ENCODE measurements at places on chromosomes 7 and 10.

DNA sequence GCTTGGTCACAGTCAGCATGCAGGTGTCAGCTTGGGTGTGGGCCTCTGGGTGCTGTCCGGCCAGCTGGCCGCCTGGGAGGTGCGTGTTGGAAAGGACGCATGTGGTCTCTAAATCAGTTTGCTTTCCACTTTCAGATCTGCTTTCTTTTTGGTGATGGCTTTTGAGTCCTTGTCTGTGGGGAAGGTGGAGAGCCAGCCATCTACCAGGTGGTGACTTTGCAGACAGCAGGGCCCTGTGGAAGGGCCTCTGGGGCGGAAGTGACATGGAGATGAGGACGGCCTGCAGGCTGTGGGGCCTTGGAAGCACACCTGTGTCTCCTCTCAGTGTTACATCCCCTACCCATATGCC, 59.4 kb downstream of the WDR37 start:
- no peak for DNase-seq

DNA sequence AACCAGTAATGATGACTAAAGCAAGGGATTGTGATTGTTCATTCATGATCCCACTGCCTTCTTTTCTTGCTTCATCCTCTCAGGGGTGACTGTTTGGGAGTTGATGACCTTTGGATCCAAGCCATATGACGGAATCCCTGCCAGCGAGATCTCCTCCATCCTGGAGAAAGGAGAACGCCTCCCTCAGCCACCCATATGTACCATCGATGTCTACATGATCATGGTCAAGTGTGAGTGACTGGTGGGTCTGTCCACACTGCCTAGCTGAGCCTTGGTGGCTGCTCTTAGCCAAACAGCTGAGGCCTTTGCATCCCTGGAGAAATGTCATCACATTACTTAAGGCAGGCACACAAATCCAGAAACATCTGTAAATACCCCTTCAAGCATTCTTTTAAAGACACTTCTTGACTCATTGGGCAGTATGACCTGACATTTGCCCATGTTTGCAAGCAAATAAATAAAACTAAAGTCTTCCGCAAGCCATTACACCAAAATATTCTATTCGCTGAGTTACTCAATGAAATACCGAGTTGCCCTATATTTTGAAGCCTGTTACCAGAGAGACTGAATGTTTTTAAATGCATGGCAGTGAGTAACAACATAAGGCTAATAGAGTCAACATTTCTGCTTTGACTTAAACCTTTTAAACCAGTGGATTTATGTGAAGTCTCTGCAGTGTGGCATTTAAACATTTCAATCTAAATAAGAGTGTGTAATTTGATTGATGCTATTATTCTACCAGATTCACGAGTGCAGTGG, 166.3 kb upstream of the LANCL2 start:
- no peak for DNase-seq

DNA sequence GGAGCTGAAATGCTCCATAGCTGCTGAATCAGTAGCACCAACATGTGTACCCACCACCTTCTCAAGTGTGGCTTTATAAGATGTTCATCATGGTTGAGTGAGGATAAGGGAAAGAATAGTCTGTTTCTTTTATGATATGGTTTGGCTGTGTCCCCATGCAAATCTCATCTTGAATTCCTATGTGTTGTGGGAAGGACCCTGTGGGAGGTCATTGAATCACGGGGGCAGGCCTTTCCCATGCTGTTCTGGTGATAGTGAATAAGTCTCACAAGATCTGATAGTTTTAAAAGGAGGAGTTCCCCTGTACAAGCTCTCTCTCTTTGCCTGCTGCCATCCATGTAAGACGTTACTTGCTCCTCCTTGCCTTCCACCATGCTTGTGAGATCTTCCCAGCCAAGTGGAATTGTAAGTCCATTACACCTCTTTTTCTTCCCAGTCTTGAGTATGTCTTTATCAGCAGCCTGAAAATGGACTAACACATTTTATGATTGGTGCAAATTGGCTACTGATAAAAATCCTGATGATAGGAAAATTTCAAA, 799.9 kb downstream of the TNS3 start:
- no peak for DNase-seq

GRCh38 chr10:90741926-90742565, 115.8 kb downstream of the HTR7 start:
- no peak for DNase-seq

DNA sequence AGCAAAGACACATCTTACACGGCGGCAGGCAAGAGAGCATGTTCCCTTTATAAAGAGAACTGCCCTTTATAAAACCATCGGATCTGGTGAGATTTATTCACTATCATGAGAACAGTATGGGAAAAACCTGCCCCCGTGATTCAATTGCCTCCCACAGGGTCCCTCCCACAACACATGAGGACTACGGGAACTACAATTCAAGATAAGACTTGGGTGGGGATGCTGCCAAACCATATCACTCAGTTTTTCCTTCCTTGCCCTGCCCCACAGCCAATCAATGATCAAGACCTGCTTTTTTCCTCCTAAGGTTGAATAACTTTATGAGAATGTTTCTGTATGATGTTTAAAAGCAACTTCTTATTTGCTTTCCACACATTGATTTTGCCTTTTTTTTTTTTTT, 3.1 kb upstream of the PTPRE start:
- no peak for DNase-seq

GRCh38 chr10:60901561-60902235, 42.3 kb downstream of the RHOBTB1 start:
- DNase-seq = no peak

DNA sequence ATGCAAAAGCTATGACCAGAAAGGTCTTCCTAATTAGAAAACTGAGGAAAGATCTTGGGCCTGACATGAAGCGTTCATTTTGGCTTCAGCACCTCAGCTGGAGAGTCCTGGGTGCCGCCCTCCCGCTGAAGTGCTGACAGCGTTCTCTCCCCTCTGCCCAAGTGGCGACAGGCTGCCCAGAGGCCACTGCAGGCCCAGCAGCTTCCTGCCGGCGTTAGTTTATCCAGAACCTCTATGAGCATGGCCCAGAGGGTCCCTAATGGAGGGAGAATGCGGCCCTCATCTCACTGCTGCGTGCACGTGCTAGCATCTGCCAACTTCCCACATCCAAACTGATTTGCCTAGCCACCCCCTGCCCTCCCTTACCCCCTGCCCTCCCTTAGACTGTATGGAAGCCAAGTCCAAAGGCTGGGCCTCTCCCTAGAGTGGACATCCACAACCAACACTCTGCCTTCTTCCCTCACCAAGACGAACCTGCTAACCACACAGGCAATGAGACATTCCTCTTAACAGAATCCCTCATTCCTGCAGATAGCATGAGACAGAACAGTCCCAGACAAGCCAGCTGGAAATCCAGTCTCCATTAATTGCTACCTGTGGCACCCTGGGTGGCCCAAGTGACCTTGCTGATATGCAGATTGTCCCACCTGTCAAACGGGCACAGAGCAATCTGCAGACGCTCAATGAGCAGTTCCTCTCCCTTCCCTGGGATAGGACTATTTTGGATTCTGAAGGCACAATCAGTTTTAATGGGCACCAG, 108.4 kb downstream of the C10orf90 start:
- DNase-seq = no peak
